ENCODE measurements at places on chromosomes 2 and 18.
A peak's percentile ranks its signal among the peaks of the same experiment; 100 is the strongest.

DNA sequence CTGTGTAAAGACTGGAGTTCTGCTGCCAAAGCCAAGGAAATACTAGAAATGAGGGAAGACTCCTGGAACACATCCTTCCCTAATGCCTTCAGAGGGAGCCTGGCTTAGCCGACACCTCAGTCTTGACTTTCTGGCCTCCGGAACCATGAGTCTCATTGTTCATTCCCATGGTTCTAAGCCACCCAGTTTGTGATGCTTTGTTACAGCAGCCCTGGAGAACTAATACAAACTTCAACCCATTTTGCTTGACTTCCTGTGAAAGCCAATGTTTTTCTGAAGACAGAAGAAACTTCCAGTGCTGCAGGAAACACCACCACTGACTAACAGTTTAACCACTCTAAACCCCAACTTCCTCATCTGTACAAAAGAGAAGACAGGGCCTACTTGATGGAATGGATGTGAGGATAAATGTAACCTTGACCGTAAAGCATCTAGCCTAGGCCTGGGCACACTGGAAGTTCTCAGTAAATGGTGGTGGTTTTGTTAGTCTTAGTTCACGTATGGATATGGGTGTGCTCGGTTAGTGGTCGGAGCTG, 85.9 kb upstream of the RFX8 start:
- H3K4me1 ChIP-seq = peaks cover 33% of the 10 kb centered on the region
- peaks cover 3% of the 10 kb centered on the region for H3K27me3 ChIP-seq
- H3K27ac ChIP-seq = peak overlapping the region; percentile 20
- no peak overlapping the region for H3K4me3 ChIP-seq
- peaks cover 37% of the 10 kb centered on the region for H3K36me3 ChIP-seq

GRCh38 chr2:128646091-128646490, 327.4 kb upstream of the HS6ST1 start:
- no peaks in the 10 kb centered on the region for H3K4me1 ChIP-seq
- DNase-seq = no peak
- no peak overlapping the region for H3K4me3 ChIP-seq
- no peak overlapping the region for H3K27ac ChIP-seq

GRCh38 chr2:219286436-219287115, 7.4 kb downstream of the DNAJB2 start:
- no peak for DNase-seq
- no peaks in the 10 kb centered on the region for H3K27me3 ChIP-seq
- peaks cover 3% of the 10 kb centered on the region for H3K4me1 ChIP-seq
- peaks cover 30% of the 10 kb centered on the region for H3K36me3 ChIP-seq
- H3K4me3 ChIP-seq = no peak overlapping the region

DNA sequence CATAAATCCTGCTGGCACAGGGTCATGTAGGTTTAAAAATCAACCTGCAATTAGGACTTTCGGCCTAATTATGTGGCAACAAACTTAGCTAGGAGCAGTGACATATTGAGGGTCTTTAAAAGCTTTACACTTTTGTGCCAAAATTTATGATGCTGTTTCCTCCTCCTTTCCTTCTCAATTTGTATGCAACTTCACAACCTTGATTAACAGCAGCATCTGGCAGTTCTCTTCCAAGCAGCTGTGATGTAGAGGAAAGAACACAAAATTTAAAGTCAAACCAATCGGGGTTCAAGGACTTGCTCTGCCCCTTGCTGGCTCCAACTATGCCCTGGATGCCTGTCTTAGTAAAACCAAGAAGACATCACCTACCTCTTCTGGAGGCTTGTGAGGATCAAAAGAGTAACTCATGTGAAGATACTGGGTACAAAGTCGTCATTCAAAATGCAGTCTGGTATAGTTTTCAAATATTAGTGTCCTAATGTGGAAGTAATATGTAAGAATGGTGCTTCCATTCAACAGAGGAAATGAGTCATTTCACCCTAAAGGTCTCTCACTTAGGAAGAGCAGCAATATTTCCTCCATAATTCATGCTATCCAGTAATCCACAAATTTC, 94.7 kb downstream of the ANKRD44 start:
- no peak for DNase-seq
- H3K36me3 ChIP-seq = peaks cover 19% of the 10 kb centered on the region
- H3K27me3 ChIP-seq = no peaks in the 10 kb centered on the region
- peak overlapping the region; percentile 96 for H3K27ac ChIP-seq
- peak overlapping the region; percentile 74 for H3K4me3 ChIP-seq

GRCh38 chr2:96959406-96960110, 26.8 kb downstream of the FAM178B start:
- no peak overlapping the region for H3K27ac ChIP-seq
- no peaks in the 10 kb centered on the region for H3K36me3 ChIP-seq
- H3K4me3 ChIP-seq = no peak overlapping the region
- H3K4me1 ChIP-seq = peaks cover 55% of the 10 kb centered on the region
- H3K27me3 ChIP-seq = no peaks in the 10 kb centered on the region
